ENCODE measurements at places on chromosomes 4 and X.

- ATAC-seq = no peak
Observed at GRCh38 chr4:146165221-146165620, 10.3 kb upstream of the LSM6 start.

DNA sequence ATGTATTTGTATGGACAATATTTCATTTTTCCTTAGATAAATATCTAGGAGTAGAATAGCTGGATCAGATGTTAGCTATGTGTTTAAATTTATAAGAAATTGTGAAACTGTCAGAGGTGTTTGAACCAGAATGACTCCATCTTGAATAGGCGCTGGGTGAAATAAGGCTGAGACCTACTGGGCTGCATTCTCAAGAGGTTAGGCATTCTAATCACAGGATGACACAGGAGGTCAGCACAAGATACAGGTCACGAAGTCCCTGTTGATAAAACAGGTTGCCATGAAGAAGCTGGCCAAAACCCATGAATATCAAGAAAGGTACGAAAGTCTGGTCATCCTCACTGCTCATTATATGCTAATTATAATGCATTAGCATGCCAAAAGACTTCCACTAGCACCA is 36.3 kb upstream of the SPIN4 start:
- no peak for ATAC-seq

- no peak for ATAC-seq
Observed at GRCh38 chr4:94715726-94716125, 42.0 kb upstream of the BMPR1B start.

DNA sequence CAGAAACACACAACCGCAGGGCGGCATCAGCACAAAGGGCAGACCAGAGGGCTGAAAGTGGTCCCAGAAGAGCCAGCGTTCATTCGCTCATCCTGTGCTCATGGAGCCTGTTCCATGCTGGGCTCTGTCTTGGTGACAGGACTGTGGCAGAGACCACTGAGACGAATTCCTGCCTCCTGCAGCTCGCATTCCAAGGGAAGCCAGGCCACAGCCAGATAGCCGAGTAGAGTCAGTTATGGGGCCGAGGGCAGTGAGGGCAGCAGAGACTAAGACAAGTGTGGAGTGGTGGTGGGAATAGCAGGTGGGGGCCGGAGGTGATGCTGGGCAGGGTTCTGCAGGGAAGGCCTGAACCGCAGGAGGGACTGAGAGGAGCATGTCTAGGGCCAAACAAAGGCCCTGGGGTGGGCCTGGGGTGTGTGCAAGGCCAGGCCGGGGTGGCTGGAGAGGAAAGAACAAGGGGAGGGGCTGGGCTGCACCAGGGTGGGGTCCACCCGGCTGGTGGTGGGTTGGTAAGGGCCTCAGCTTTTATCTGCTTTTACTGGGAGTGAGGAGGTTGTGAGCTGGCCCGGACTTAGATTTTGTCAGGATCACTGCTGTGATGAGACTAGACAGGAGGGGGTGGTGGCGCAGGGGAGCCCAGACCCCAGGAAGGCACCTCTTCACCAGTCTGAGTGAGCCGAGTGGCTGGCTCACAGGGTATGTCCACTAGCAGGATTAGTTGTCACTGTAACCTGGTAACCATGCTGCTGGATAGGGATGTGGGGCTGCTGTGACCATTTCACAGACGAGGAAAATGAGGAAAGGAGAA is 6.3 kb downstream of the PSAPL1 start:
- ATAC-seq = no peak

- peak; percentile 35 for ATAC-seq
Observed at GRCh38 chr4:127965803-127966175, 583 bp downstream of the ABHD18 start.

- no peak for ATAC-seq
Observed at GRCh38 chr4:4474476-4474875, 67.4 kb downstream of the STX18 start.

GRCh38 chr4:143021384-143021783 is 163.3 kb upstream of the USP38 start:
- no peak for ATAC-seq

- ATAC-seq = no peak
Observed at GRCh38 chr4:141757287-141757686, 120.9 kb downstream of the IL15 start.

- no peak for ATAC-seq
Observed at GRCh38 chr4:152613841-152614721, 65.7 kb downstream of the TMEM154 start.

DNA sequence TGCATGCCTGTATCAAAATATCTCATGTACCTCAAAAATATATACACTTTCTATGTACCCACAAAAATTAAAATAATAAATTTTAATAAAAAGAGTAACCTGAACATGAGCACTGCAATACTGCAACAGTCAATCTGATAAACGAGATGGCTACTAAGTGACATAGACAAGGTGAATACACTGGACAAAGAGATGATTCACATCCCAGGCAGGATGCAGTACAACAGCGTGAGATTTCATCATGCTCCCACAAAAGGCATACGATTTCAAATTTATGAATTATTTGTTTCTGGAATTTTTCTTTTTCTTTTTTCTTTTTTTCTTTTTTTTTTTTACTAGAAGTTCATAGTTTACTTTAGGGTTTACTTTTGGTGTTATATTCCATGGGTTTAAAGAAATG is 12.2 kb upstream of the FGF16 start:
- ATAC-seq = no peak

GRCh38 chrX:96883608-96884007 is at the start of gene RPA4:
Gene RPA4, plus strand, starts transcription at chrX:96883908. Its CDS starts 403 bp downstream, at chrX:96884311.
- ATAC-seq = no peak

GRCh38 chr4:112348488-112349158 is 51.5 kb downstream of the ALPK1 start:
- no peak for ATAC-seq

- no peak for ATAC-seq
Observed at GRCh38 chr4:61501812-61502211, 301.7 kb downstream of the ADGRL3 start.

DNA sequence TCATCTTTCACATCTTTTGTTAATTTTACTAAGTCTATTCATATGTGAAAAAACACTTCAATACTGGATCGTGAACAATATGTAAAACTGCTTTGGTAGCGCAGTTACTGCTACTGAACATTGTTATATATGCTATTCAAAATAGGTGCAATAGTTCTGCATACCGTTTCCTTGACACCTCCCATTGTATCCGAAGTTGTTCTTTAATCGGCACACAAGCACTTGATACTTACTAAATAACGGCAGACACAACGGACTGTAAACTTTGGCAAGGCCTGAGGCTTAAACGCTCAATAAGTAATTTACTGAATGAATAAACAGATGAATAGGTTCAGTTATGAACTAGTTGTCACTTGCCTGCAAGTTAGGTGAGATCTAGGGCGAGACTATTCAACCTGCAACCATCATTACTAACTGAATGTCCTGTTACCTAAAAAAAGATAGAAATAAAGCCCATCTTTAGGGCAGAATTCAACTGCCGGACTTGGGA is 620 bp downstream of the ANAPC10 start:
- ATAC-seq = no peak

- no peak for ATAC-seq
Observed at GRCh38 chrX:39805022-39805421, 292.7 kb downstream of the BCOR start.

- ATAC-seq = no peak
Observed at GRCh38 chrX:132426695-132427281, 62.0 kb downstream of the MBNL3 start.

GRCh38 chr4:185054886-185055285 is 36.6 kb downstream of the HELT start:
- no peak for ATAC-seq

DNA sequence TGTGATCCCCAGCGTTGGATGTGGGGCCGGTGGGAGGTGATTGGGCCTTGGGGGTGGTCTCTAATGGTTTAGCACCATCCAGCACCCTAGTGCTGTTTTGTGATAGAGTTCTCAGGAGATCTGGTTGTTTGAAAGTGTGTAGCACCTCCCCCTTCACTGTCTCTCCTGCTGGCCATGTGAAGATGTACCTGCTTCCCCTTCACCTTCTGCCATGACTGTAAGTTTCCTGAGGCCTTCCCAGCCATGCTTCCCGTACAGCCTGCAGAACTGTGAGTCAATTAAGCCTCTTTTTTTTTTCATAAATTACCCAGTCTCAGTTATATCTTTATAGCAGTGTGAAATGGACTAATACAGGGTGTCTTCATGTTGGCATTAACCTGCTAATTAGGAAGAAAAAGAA is 19.3 kb upstream of the TBC1D14 start:
- no peak for ATAC-seq

GRCh38 chr4:114040319-114041116 is 61.1 kb upstream of the ARSJ start:
- ATAC-seq = no peak

GRCh38 chr4:69096111-69096656 is at the start of gene UGT2B7:
Gene UGT2B7, plus strand, starts transcription at chr4:69096474. Its CDS starts 47 bp downstream, at chr4:69096521.
- ATAC-seq = no peak

DNA sequence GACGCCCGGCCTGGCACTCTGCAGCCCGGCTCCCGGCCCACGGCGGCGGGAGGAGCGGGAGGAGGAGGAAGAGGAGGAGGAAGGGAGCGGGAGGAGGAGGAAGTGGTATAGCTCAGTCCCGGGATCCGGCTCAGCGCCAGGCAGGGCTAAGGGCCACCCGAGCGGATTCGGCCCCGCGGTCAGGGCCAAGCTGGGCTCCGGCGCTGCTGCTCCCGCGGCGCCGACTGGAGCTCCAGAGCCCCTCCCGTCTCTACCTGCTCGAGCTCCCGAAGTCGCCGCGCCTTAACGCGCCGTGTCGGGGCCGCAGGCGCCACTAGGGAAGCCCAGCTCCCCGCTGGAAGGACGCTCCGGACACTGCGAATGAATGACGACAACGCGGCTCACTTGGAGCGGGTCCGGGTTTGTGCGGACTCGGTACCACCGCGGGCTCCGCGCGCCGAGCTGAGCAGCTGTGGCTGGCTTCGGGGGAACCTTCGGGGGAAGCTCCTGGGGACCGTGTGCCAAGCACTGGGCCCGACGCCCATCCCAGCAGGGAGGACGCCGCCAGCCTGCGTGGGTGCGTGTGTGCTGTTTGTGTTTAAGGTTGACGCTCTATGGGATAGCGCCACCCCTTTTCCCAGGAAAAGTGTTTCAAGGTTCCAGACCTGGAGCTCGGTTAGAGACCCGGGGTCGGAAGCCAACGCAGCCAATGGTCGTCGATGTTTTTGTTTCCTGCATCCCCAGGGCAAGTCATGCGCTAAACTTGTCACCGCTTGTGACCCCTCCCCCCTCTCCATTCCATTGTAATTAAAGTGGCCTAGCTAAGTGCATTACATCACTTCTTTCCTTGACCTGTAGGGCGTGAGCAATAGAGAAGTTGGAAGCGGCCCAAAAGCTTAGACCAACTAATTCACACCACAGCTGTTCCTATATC is at the start of gene TBC1D9:
TSS of gene TBC1D9 (minus strand) at position 67 of the 913 bp plus-strand sequence. CDS start 340 bp downstream, outside the sequence.
- peak; percentile 36 for ATAC-seq

DNA sequence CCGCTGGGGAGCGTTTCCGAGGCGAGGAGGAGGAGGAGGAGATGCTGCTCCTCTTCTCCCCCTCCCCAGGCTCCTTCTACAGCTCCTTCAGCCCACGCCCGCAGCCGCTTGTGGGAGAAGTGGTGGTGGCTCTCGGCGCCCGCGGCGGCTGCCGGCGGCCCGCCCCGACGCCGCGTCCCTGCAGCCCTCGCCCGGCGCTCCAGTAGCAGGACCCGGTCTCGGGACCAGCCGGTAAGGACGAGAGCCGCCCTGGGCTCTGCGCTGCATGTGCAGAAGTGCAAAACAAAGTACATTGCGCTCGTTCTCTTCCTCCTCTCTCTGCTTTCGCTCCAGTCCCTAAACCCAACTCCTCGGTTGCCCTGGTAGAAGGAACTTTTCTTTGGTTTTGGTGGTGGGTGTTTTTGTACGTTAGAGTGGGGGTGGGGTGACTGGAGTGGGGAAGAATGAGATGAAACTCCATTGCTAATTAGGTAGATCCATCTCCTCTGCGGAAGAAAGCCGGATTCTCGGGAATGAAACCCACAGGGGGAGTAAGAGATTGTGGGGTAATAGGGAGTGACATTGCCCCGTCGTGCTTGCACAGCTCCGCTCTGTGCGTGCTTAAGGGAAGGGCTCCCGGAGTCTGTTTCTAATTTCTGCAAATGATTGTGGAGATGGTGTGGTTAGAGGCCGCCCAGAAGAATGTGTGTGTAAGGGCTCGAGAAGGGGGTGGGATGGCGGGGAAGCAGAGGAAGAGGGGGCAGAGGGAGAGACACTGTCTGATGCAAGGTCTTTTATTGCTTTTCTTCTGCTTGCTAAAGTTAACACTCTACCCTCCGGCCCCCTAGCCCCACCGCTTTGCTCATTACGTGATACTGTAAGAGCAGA is 677 bp downstream of the PTPN13 start:
- peak; percentile 12 for ATAC-seq

DNA sequence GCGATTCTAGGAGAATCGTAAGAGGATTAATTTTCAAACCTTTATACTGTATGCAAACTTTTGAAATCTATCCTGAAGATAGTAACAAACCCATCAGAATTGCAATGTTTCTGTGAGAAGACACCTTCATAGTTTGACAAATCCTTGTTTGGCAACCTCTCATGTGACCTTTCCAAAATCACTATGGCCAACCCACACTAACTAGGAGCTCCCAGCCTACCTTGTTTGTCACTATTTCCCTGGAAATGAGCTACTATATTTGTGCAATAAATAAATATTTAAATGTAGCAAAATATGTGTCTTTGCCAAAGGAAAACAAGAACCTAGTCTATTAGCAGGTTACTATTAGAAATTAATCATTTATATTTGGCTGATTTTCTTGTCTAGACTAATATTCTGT is 173.7 kb downstream of the PPP1R2C start:
- ATAC-seq = no peak

DNA sequence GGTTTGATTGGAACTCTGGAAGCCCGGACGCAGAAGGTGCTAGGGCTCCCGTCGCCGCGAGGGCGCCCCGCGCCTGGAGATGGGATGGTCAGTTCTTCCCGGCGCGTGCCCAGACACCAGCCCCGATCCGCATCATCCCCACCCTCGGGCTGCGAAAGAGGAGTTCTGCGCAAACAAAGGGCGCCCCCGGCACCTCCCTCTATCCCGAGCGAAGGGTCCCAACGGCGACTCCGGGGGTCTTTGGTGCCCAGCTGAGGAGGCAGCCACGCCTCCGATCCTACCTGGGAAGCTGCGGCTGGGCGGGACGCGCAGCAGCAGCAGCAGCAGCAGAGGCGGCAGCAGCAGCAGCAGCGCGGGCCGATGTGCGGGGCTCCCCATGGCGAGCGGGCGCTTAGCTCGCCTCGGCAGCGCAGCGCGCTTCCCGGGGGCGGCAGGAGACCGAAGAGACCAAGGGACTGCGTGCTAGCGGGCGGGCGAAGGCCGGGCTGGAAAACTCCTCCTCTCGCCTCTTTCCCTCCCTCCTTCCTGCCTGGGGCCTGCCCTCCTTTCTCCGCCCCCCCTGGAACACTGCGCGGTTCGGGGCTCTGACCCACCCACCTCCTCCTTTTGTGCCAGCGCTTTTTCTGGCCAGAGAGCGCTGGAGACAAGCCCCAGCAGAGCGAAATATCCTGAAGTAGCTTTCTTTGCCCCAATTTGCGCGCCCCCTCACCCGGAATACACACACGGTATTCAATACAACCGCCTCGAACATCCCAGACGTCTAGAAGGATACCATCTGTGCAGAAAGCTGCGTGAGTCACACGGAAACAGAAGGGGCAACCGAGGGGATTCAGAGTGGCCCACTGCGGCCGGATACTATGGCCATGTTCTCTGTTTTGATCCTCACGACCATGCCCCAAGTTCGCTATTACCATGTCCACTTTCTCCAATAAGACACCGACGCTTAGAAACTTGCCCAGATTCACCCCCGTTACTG is at the start of gene SRPX:
TSS of gene SRPX (minus strand) at position 457 of the 976 bp plus-strand sequence. CDS start at position 378, 79 bp downstream.
- ATAC-seq = no peak
